ENCODE measurements at places on chromosomes 11 and 22. TPM values are rescaled to one million over a fixed set of nuclear protein-coding genes. Genes with fewer than 3 reads are reported as not detected.

GRCh38 chr11:21534288-21534687 is 658.6 kb upstream of the ANO5 start:
- no peak for DNase-seq

DNA sequence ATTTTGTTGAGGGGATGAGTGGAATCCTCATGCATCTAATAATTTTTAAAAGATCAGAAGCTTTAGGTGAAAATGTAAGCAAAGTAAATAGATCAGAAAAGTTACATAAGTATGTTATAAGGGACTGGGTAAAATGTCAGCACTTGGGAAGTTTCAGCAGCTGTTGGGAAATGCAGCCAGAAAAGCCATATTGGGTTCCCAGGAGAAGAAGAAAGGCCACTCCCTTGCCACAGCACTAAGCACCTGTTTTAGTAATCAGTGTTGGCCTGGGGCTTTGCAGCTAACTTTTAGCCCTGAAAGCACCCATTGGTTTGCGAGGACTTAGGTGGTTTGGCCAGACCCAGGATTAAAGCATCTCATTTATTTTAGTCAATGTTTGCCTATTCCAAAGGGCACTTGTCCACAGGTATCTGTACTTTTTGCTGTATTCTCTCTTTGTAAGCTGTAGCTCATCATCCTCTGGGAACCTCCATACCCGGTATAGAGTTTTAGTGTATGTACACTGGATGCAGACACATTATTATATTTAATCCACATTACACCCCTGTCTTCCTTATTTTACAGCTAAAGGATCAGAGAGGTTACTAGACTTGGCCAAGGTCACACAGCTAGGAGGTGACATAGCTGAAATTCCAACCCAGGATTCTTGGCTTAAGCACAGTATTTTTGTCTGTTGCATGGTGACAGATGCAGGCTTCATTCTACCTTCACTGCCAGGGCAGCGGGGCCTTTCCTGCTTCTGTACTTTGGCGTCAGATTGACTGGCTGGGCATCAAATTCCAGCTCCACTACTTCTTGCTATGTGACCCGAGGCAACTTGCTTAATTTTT is 127.7 kb upstream of the SESN3 start:
- DNase-seq: peak; percentile 17

GRCh38 chr11:114138411-114138810 is 78.9 kb downstream of the ZBTB16 start:
- no peak for DNase-seq

The HTATIP2 gene
- 17.3 TPM for total RNA-seq

The OR51B5 gene
- 0.33 TPM for total RNA-seq

DNA sequence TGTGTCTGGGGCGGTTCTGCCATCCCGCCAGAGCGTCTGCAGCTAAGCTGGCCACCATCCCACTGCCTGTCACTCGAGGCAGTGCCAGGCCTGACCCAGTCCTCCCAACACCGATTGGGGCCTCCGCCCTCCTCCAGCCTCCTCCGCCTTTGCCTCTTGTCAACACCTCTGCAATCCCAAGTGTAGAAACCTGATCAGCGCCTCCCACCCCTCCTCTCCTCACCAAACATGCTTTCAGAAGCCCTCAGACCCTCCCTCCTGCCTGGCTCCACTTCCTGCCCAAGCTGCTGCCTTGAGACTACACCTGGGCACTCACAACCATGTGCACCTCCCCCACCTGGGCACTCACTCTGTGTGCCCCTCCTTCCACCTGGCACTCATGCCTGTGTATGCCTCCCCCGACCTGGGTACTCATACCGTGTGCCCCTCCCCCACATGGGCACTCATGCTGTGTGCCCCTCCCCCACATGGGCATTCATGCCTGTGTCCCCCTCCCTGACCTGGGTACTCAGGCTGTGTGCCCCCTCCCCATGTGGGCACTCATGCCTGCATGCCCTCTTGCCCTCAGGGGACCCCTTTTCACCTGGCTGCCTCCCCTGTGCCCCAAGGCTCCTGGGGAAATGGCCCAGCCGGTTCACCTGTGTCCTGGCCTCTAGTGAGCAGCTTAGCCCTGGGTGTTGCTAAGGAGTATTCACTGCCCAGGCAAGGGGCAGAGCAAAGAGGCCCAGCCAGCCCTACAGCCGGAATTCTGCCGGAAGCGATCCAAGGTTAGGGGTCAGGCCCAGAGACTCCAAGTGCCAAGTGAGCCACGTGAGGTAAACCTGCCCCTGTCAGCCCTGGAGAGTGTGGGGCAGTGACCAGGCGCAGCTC is 5.5 kb upstream of the IFITM10 start:
- DNase-seq: peak; percentile 87

DNA sequence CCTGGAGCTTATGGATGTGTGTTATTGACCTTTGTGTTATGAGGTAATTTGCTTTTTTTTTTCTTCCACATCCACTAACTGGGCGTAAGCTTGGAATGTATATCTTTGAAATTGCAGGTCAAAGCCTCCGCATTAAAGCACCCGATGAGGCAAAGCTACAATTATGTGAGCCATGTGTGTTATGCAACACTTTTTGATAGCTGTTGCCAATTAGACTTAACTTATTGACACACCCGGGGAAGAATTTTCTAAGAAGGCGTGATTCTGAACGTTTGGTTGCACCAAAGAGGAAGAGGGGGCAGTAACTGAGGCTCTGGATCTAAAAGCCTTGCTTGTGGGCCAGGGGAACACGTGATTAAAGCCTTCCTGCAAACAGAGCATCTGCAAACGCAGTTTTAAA is 610 bp upstream of the TEX12 start:
- DNase-seq: no peak

- no peak for DNase-seq
Measured at GRCh38 chr11:62504158-62504973, 42.2 kb downstream of the AHNAK start.

- peak; percentile 91 for DNase-seq
Measured at GRCh38 chr11:19673924-19674729, 38.5 kb upstream of the NAV2 start.

The TRPM5 gene
- total RNA-seq: not detected

DNA sequence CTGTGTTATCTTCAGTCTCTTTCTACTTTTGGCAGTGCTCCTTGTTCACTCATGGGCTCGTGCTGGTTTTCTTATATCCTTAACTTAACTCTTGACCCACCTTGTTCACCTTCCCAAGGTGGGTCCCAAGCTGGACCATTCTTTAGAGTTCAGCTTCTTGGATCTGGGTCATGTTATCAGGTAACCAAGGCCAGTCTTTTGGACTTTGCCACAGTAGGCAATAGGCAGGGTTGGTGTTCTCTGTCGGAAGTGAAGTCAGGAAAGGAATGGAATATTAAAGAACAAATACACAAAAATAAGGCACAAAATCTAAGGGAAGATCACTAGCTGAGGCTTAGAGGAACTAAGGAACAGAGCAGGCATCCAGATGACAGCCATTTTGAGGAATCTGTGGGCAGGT is 202.7 kb downstream of the ARHGAP42 start:
- no peak for DNase-seq

DNA sequence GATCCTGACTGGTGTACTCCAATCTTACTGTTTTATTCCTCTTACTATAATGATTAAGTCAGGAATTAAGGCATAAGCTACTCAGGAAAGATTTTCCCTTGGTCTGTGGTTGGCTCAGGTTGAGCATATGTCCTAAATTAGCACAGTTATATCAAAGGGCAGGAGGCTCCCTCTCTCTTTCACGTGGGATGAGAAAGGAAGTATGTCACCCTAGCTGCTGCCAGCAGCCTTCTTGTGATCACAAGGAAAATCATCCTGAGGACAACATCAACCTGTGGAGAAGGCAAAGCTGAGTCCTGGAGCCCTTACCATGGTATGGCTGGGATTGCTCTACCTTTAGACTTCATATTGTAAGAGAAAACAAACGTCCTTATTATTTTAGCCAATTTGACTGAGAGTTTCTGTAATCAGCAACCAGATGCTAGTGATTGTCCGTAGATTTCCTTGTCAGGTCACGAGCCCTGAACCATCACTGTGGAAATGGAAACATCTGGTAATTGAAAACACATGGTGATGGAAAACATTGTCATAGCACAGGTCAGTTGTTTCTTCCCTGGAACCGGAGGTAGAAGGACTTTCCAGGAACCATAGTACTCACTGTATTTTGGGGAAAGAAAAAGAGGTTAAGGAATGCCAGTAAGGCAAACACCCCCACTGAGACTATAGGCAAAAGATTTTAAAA is 40.6 kb upstream of the DEUP1 start:
- DNase-seq: no peak

GRCh38 chr22:20566420-20567260 is 59.2 kb downstream of the MED15 start:
- peak; percentile 60 for DNase-seq

DNA sequence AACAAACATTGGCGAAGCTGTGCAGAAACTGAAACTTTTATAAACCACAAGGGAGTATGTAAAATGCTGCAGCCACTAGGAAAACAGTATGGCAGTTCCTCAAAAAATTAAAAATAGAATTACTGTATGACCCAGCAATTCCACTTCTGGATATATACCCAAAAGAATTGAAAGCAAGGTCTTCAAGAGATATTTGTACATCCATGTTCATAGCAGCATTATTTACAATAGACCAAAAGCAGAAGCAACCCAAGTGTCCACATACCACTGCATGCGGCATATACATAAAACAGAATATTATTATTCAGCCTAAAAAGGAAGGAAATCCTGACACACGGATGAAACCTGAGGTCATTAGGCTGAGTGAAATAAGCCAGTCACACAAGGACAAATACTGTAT is 85.8 kb downstream of the RELT start:
- DNase-seq: no peak

GRCh38 chr11:3655547-3655946 is 10.6 kb downstream of the ART1 start:
- no peak for DNase-seq

DNA sequence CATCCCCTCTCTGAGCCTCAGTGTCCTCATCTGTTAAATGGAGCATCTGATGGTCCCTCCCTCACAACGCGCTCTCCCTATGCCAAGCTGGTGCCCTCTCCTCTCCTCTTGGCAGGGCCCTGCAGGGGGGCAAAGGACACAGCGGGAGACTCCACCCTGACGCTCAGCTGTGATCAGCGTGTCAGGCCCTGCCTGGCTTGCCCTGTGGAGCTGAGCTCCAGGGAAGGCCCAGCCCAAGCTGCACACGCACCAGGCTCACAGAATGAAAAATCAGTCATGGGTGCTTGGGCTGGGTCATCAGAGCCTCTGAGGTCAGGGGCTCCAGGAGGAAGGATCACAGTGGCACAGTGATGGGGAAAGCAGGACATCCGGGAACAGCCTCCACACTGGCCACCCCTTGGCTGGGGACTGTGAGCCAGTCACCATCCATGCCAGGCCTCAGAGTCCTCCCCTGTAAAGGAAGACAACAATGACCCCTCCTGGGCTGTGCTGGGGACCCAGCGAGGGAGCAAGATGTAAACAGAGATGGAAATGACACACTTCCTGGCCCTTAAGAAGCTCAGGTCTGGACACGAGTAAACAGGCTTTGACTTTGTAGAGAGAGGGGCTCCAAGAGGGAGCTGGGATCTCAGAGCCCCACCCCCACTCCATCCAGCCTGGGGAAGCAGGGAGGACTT is 36.6 kb downstream of the RPL3 start:
- DNase-seq: no peak

The OR8D4 gene
- total RNA-seq: 0.20 TPM

The PYGM gene
- total RNA-seq: 60.1 TPM

The TRIM51 gene
- not detected for total RNA-seq

The INCENP gene
- total RNA-seq: 15.1 TPM

DNA sequence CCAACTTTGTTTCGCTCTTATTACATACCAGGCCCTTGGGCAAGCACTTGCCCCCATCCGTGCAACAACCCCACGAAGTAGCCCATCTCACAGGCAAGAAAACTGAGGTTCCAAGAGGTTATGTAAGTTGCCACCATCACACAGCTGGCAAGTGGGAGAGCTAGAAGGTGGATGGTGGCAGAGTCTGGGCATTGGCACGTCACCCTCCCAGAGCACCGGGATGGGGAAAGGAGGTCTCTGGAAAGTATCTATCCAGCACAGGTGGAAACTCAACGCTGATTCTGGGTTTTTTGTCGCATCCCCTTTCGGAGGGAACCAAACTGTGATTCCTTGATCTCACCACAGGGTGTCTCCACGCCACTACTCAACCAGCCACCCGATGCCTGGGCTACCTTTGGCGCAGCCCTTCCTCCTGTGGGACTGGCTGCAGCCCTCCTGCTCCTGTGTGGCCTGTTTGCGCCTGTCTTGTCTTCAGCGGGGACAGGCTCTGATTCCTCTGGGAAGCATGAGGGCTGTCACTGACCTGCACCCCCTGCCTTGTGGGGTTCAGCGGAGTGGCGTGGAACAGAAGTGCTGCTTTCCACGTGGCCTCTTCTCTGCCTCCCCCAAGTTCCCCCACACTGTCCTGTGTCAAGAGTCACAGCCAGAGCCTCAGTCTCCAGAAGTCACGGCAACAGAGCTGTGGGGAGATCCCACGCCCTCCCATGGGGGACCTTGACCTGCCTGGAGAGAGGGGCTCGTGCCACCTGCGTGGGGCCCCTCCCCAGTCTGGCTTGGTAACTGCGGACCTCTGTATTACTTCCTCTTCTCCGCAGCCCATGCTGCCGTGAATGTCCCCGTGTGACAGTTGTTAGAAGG is 34.4 kb upstream of the TRIM29 start:
- DNase-seq: peak; percentile 62

Measured in right cardiac atrium (tissue), 5 donors.